NCI-H526 (cell line): ENCODE measurements at places on chromosomes 6 and 20.

GRCh38 chr6:107603006-107603370, 113.1 kb downstream of the SOBP start:
- DNase-seq = peak; percentile 68

- DNase-seq = no peak
Observed at GRCh38 chr6:142872376-142872775, 72.6 kb downstream of the HIVEP2 start.

DNA sequence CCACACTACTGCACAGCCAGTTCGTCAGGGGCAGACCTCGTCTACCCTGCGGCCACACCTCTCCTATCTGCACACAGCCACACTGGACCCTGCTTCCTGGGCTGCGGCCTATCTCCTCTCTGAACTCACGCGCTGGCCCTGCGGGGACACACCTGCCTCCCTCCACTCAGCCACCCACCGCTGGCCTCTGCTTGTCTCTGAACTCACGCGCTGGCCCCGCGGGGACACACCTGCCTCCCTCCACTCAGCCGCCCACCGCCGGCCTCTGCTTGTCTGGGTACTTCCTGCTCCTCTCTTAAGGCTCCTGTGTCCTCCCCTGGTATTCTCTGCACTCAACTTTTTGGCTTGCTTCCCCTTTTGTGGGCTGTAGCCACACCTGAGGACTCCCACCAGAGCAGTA, 52.3 kb downstream of the HUS1B start:
- no peak for DNase-seq

- no peak for DNase-seq
Observed at GRCh38 chr6:43740961-43741764, 28.8 kb upstream of the VEGFA start.

GRCh38 chr6:30615958-30616810, 859 bp downstream of the PPP1R10 start:
- no peak for DNase-seq

GRCh38 chr20:19098806-19099578, 113.5 kb upstream of the SLC24A3 start:
- DNase-seq = no peak

GRCh38 chr20:51391926-51392325, 150.6 kb downstream of the NFATC2 start:
- no peak for DNase-seq

- peak; percentile 14 for DNase-seq
Observed at GRCh38 chr20:24095756-24096155, 107.2 kb upstream of the GGTLC1 start.

DNA sequence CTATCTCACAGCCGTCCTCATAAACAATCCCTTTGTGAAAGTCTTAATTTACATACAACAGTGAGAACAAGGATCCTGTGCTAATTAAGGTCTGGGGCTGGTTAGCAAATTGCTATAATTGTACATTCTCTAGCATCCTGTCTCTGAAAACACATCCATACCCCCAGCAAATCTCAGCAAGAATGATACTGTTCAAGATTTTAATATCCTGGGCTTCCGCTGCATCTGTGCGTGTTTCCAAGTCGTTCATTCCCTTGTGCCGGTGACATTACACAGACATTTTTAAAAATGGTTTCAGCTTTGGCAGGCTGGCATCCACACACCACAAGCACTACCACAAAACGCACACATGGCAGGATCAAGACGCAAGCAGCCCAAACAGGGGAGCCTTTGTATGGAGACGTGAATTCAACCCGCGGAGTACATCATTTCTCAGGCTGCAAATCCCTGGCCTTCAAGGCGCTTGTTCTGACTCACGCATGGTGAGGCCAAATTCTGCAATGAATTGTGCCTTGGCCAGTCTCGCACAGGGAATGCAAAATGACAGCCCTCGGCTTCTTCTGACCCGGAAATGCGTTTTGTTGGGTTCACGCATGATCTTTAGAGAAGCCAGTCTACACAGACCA, 20.3 kb downstream of the ZMYND8 start:
- DNase-seq = peak; percentile 32

- DNase-seq = no peak
Observed at GRCh38 chr6:2396846-2397630, 151.6 kb upstream of the GMDS start.

DNA sequence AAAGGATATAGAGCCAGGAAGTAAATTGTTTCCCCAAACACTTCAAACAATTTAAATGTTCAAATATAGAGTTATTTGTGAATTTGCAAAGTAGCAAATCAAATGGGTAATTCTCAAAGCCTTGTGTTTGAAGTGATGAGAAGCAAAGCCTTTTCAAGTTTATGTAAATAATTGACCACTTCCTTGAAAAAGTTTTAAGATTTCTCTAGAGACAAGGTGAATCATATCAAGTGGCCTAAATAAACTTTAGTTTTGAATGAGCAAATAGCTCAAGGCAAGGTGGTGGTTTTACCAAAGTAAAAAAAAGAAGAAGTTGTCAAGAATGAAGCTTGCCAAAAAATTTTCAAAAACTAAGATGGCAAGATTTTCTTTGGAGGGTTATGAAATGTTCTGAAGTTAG, 42.6 kb upstream of the IFNGR1 start:
- no peak for DNase-seq

DNA sequence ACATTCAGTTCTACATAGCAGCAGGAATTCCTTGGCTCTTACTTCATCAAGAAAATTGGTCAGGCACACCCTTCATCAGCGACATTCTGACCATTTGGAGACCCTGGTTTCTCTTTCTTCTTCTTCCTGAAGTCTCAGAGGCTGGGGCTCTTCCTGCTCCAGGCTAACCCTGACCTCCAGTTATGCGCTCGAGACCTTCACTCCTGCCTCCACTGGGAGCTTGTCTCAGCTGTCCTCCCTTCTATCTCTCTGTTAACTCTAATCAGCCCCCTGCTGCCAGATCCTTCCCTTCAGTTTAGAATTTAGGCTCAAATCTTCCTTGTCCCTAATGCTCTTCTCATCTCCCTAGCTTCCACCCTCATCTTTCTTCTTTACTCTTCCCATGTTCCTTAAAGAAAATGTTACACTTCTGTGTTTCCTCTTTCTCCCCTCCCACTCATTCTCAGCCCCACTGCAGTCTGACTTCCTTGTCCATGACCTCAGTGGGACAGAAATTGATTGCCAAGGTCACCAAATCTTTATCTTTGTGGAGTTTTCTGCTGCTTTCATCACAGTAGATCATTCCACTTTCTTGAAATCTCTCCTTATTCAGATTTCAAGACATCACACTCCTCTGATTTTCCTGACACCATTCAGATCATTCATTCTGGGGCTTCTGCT, 8.4 kb upstream of the HLA-DOA start:
- no peak for DNase-seq

- no peak for DNase-seq
Observed at GRCh38 chr6:148388521-148388920, 45.9 kb downstream of the SASH1 start.

- DNase-seq = no peak
Observed at GRCh38 chr6:169960003-169960344, 208.6 kb downstream of the ERMARD start.

GRCh38 chr6:12578751-12579150, 137.8 kb upstream of the PHACTR1 start:
- no peak for DNase-seq

DNA sequence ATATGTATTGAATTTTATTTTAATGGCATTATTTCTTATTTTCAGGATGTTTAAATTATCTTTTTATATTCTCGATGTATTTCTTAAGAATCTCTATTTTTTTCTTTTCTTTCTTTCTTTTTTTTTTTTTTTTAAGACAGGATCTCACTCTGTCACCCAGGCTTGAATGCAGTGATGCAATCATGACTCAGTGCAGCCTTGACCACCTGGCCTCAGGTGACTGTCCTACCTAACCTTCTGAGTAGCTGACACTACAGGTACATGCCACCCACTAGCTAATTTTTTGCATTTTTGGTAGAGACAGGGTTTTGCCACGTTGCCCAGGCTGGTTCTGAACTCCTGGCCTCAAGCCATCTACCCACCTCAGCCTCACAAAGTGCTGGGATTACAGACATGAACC, 143.8 kb upstream of the LAMA2 start:
- DNase-seq = no peak

GRCh38 chr6:41531591-41532582, 14.3 kb upstream of the FOXP4 start:
- DNase-seq = no peak

DNA sequence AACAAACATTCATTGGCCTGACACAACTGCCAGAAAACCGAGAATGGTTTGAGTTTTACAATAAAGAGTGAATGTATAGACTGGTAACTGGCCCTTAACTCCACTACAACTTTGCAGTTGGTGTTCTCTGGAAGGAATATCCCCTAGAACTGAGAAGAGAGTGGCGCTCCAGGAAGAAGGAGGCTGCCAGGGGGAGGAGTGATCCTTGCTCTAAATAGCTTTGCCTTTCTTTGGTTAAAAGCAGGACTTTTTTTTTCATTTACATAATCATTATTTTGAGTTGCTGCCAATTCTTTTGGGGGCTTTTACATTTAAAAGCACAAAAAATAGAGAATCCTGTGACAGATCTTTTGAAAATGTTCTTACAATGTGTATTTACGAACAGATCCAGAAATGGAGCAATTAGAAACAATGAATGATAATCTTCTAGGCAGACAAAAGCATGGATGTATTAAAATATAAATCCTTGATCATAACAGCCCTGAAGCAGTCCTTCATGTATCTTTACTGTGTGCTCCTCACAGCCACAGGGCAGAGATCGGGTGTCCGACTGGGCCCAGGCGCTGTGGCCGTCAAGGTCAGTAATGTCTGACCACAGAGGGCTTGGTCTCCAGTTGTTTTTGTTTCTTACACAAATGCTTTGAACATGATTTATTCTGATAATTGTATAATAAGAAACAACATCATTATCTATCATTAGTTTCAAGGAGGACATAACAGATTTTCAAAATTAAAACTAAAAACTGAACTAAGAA, 612.2 kb downstream of the HDGFL1 start:
- DNase-seq = no peak
